ENCODE measurements at places on chromosomes 1 and 21.

DNA sequence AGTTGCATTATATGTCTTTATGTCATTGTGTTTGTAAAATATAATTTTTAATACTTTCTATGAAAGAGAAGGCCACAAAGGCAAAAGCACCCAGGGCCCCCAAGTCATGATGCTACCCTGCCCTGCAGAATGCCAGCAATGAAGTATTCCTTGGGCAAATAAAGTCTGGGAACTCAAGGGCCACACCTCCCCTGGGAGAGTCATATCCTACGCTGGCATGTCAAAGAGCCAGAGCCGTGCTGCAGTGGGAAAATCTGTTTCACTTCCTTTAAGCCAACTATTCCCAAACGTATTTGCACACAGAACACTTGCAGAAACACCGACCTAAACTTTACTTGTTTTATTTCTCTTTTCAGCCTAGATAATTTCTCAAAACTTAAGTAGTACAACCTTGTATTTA, 98.4 kb upstream of the KAZN start:
- DNase-seq = no peak

- no peak for DNase-seq
Measured at GRCh38 chr1:21811875-21812305, at the start of gene LDLRAD2. LDLRAD2 (plus strand) TSS chr1:21812265; CDS start chr1:21812452, 187 bp downstream.

DNA sequence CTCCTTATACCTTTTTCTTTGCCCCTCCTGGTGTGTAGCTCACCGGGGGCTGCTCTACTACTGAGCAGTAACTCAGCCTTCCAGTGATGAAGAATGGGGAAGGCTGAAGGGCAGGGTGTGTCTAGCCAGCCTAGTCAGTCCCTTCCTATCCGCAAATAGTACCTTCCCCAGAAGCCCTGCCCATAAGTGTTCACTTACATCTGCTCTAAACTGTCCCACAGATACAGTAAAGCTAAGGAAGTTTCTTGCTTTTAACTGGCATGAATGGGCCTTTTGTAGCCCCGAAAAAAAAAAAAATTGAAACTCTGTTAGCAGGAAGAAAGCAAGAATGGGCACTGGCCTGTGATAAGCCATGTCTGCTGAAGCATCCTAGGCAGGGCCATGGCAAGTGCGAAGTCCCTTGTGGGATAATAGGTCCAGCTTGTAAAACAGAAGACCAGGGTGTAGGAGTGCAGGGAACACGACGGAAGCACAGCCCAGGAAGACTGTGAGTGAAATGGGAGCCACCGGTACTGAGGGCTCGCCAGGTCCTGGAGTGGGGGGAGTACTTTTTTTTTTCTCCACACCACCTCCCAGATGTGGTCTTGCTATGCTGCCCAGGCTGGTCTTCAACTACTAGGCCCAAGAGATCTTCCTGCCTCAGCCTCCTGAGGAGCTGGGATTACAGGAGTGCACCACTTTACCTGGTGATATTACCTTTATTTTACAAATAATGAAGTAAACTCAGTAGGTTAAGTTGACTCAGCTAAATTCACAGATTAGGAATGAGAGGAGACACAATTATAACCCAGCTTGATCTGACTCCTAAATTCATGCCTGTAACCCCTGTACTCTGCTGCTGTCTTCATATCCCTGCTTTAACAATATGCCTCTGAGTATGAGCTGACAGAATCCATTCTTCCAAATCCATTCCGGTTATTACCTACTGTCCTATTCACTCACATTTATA, 347.5 kb downstream of the SMYD3 start:
- DNase-seq = no peak

DNA sequence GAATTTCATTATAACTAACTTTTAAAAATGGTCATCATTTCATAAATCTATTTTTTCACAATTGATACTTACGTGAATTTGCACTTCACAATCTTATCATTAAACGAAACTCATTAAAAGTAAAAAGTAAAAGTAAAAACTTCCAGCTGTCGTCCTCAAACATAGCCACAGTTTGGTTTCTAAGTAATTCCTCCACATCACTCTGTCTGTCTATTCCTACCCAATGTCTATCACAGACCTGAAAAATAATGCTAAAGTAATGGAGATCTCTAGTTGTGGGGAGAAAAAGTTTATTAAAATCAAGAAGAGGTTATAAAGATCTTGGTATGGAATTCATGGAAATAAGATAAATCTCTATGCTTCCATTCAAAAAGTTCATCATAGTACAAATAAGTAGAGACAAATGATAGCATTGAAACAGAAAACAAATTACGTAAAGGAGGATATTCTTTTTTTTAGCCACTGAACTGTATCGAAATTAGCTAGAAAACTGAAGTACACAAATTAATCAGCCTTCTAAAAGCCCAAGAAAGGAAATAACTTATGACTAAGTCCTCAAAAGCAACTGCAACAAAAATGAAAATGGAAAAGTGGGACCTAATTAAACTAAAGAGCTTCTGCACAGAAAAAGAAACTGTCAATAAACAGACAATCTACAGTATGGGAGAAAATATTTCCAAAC, 148.6 kb downstream of the TIAM1 start:
- DNase-seq = no peak

GRCh38 chr1:12464598-12465056, 153.4 kb downstream of the DHRS3 start:
- DNase-seq = no peak

DNA sequence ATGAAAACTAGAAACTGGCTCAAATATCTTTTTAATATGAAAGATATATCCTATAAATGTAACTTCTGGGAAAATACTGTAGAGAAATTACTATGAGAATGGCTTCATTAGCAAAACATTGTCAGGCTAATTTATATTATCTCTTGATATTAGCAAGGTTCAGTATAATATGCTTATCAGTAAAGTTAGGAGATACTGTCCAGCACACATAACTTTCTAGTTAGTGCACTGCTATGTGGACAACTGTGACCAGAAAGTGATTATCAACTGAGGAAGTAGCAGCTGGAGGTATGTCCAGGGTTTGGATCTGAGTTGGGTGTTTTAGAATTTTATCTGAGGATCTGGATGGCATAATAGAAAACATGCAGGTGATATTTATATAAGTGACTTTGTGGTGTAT, 7.5 kb downstream of the LRRC8C start:
- DNase-seq = no peak

DNA sequence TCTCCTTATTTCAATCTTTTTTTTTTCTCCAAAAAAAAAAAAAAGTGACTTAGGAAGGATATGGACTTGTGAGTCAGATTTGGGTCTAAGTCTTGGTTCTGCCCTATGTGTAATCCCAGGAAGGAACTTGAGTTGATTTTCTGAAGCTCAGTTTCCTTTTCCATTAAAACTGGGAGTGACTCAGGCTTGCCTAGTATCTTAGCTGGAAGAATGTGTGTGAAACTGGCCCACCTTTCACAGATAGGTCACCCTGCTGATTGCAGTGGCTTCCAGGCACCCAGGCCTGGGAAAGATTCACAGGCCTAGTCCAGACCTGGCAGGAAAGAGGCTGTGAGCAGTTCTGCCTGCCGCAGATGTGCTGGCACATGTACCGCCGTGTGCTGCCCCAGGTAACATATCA, 218.3 kb upstream of the HOOK1 start:
- DNase-seq = no peak

DNA sequence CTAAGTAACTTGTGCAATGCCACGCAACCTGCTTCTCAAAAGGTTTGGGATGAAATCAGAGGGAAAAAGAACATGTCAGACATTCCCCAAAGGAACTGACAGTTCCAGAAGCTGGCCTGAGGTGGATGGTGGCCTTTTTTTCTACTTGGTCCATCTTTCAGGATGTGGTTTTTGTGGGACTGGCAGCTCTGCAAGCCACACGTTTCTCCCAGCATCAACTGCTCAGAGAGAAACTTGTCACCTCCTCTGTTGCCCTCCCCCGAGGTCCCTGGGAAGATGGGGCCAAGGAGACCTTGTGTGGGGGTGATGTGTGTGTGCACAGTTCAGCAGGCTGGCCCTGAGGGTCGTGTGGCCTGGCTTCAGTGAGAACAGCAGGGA, 2.5 kb upstream of the DHRS3 start:
- DNase-seq = peak; percentile 76

DNA sequence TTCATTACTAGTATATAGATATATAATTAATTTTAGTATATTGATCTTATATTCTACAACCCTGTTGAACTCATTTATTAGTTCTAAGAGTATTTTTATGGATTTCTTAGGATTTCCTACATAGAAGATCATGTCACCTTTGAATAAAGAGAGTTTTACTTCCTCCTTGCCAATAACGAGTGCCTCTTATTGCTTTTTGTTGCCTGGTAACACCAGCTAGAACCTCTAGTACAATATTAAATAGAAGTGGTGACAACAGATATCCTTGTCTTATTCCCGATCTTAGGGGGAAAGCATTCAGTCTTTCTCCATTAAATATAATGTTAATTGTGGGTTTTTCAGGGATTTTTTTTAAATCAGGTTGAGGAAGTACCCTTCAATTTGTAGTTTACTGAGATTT, 40.8 kb downstream of the WNT2B start:
- DNase-seq = no peak

GRCh38 chr1:31412732-31413404, at the start of gene SERINC2:
SERINC2 (plus strand) TSS chr1:31413213; CDS start chr1:31413266, 53 bp downstream.
- no peak for DNase-seq
